Hair follicle dermal papilla cell (primary cell): ENCODE measurements at places on chromosomes 4 and X. TPM values are rescaled to one million over a fixed set of nuclear protein-coding genes. Genes with fewer than 3 reads are reported as not detected.

Gene CABS1
- total RNA-seq = not detected in 2 replicates

Gene NWD2
- not detected in 2 replicates for total RNA-seq

Gene DSPP
- not detected in 2 replicates for total RNA-seq

Gene RBMXL3
- total RNA-seq = not detected in 2 replicates

Gene TMPRSS11E
- total RNA-seq = not detected in 2 replicates

Gene EFNB1
- total RNA-seq = 37.9 and 51.3 TPM in 2 replicates

Gene TMEM35A
- total RNA-seq = 1.8 and 2.6 TPM in 2 replicates

Gene HNRNPD
- total RNA-seq = 16.5 and 16.9 TPM in 2 replicates

Gene TMEM175
- total RNA-seq = 13.3 and 15.1 TPM in 2 replicates

Gene DACH2
- not detected in 2 replicates for total RNA-seq

Gene NDST3
- total RNA-seq = 0.49 and 0.81 TPM in 2 replicates

Gene TACR3
- under 0.01 TPM in 1 of 2 replicates, not detected in the other for total RNA-seq

Gene HTRA3
- total RNA-seq = 4.6 and 8.1 TPM in 2 replicates
